ENCODE measurements at places on chromosomes 5 and 9. TPM values are rescaled to one million over a fixed set of nuclear protein-coding genes. Genes with fewer than 3 reads are reported as not detected.

GRCh38 chr9:124939944-124940343, 939 bp downstream of the GOLGA1 start:
- no peaks in the 10 kb centered on the region for H3K27me3 ChIP-seq
- peak overlapping the region; percentile 97 for H3K4me3 ChIP-seq
- peaks cover 31% of the 10 kb centered on the region for H3K4me1 ChIP-seq
- H3K27ac ChIP-seq = peak overlapping the region; percentile 97

GRCh38 chr9:9560382-9561035, 1052.3 kb downstream of the PTPRD start:
- DNase-seq = no peak
- H3K27ac ChIP-seq = no peak overlapping the region
- no peaks in the 10 kb centered on the region for H3K27me3 ChIP-seq

- DNase-seq = no peak
- H3K27me3 ChIP-seq = no peaks in the 10 kb centered on the region
- H3K4me3 ChIP-seq = no peak overlapping the region
- H3K4me1 ChIP-seq = peaks cover 42% of the 10 kb centered on the region
These were observed 17.0 kb downstream of the ERAP2 start for GRCh38 chr5:96893342-96893741.

- H3K4me1 ChIP-seq = peaks cover 57% of the 10 kb centered on the region
- no peaks in the 10 kb centered on the region for H3K27me3 ChIP-seq
- peaks cover 64% of the 10 kb centered on the region for H3K36me3 ChIP-seq
- H3K4me3 ChIP-seq = no peak overlapping the region
These were observed 25.2 kb downstream of the EMB start for GRCh38 chr5:50415912-50416311.

- H3K27me3 ChIP-seq = peaks cover 2% of the 10 kb centered on the region
- H3K4me1 ChIP-seq = no peaks in the 10 kb centered on the region
- no peak for DNase-seq
- no peaks in the 10 kb centered on the region for H3K36me3 ChIP-seq
- H3K27ac ChIP-seq = no peak overlapping the region
These were observed 594.6 kb upstream of the BRINP1 start for GRCh38 chr9:119963798-119964372.

DNA sequence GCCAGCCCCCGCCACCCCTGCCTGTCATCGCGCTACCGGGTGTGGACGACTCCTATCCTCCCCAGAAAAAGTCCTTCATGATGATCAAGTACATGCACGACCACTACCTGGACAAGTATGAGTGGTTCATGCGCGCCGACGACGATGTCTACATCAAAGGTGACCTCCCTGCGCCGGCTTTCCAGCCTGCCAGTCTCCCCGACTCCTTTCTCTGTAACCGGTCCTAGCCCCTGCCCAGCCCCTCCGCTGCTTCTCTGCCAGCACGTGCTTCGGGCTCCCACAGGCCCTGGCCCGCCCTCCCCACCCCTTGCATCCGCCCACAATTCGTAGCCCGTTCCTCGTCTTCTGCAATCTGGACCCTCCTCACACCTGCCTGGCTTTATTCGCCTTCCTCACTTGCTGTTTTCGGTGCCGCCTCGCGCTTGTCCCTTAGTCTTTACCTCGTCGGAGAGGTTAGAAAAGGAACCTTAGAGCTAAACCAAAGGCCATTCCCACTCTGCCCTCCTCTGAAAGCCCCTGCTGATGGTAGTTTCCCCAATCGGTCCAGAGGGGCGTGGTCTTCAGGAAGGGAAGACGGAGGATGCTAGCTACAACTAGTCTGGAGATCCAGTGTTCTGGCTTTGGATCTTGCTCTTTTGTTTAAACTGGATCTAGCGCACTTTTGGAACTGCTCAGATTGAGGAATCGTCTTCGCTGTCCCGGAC, 1.4 kb downstream of the CHSY3 start:
- H3K36me3 ChIP-seq = peaks cover 6% of the 10 kb centered on the region
- H3K4me1 ChIP-seq = peaks cover 16% of the 10 kb centered on the region
- no peak for DNase-seq
- H3K4me3 ChIP-seq = peak overlapping the region; percentile 48
- H3K27ac ChIP-seq = no peak overlapping the region

Gene PDE6A
- not detected for total RNA-seq

Gene HSD17B3
- total RNA-seq = not detected
